ENCODE measurements at places on chromosomes 2 and 18.

GRCh38 chr2:174585657-174586252 lies 11.8 kb downstream of the WIPF1 start:
- no peak for DNase-seq

GRCh38 chr2:208350610-208351009 lies 56.0 kb upstream of the PTH2R start:
- DNase-seq: no peak

DNA sequence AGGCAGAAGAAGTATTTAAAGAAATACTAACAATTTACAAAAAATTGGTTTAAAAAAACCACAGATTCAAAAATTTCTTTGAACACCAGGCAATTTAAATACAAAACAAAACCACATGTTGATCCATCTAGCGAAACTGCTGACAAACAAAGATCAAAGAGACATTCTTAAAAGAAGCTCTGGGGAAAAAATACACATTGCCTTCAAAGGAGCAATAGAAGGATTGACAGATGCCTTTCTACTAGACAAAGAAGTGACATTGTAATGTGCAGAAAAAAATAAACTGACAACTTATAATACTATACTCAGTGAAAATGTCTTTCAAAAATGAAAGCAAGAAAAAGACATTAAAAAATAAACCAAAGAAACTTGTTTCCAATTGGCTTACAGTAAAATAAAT lies 12.6 kb upstream of the EIF2AK3 start:
- DNase-seq: no peak

GRCh38 chr18:56351911-56352500 lies 286.4 kb downstream of the TXNL1 start:
- no peak for DNase-seq

DNA sequence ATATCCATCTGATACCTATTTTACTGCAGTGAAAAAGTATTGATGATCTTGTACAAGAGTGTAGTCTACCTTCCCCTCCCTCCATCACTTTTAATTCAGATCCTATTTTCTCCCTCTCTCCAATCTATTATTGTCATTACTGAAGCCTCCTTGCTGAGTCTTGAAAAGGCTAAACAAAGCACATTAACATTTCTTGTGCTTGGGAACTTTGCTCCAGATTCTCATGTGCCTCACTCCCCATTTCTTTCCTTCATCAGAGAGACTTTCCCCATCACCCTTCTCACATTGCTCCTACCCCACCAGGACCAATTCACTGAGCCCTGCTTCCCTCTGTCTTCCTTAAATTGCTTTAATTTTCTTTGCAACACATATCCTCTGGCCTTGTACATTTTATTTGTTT lies 736.2 kb upstream of the GCFC2 start:
- no peak for DNase-seq

- DNase-seq: no peak
Observed at GRCh38 chr2:85800586-85800985, 46.8 kb downstream of the ATOH8 start.

DNA sequence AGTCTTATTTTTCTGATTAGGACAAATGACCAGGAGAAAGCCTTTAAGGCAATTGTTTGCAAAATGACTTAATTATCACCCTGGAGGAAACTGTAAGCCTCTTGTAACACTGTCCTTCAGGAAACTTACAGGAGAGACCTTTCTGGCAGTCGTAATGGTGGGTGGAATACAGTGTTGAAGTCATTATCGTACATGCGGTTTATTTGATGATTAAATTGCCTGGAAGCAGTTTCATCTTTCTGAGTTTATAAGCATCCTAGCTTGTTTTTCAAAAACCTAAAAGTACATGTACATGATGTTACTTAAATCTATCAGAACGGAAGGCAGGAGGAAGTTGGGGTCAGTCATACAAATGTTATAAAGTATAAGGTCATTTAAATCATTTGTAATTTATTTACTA lies 86.2 kb upstream of the RAB27B start:
- no peak for DNase-seq

DNA sequence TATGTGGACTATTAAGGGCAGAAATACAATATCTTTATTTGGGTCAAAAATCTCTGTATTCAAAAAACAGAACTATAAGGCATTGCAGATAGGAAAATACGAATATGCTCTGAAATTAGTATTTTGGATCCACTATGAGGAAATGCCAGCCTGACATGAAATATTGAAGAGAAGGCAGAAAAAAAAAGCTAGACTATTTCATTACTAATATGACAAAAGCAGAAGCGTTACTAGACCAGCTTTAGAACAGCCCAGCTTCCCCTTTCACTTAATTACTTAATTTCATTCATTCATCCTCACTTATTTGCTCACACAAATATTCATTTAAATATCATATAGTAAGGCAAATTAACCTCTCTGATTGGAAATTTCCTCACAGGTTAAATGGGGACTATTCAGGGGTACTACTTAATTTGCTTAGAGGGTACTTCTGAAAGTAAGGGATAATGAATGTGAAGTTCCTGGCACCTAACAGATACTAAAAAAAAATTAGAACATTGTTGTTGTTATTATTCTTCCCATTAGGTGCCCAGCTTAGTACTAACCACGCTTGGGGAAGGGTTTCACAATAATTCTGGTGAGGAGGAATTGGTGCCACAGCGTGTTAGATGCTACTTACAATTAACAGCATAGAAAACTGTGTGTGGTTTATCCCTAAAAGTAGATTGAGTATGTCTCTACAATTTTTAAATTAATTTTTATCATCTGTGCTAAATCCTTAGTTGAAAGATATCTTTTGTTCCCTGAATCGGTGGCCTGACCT lies 71.1 kb upstream of the CTLA4 start:
- DNase-seq: no peak

DNA sequence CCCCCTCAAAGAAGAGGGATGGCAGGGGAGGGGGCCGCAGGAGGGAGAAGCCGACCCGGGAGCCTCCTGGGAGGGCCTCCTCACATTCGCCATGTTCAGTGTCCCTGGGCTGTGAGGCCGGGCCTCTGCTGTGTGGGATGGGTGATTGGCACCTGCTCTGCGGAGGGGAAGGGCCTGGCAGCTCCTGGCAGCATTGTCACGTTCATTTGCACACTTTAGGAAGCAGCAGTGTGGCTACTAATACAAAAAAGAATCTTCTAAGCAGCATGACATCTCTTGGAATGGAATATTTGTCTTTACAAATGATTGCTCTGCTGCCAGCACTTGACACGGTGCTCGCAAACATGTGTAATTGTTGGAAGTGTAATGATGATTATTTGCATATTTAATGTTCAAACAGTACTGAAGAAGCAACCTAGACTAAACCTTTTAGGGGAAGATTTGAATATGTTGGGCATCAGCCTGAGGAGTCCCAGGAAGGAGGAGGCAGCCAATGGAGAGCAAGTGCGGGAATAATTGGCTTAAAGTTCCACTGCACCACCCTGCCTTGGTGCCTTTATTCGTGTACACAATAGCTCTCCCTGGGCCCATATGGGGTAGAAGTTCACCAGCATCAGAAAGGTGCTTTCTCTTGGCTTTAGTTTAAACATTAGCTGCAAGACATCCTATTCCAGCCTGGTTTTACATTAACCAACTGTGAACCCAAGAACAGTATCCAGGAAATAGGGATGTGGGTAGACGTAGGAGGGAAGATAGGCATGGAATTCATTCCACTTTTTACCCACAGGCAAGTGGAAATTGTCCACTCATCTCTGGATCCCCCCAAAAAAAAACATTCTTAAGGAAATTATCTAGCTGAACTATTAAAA lies 404.9 kb downstream of the TMEM182 start:
- no peak for DNase-seq

DNA sequence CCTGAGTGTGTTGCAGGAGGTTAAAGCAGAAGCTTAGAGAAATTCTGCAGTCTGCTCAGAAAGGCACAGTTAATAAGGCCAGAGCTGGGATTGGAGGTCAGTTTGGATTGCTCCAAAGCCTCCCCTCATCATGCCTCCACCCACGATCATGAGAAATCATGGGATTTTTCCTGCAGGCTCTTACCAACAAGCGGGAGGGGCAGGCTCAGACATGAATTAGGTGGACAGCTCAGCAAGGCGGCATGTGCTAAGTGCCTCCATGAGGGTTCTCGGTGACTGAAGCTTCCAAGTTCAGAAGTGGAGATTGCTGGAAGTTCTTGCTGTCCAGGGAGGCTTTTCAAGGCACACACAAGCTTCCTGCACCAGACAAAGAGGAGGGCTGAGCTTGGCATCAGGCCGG lies 163.8 kb downstream of the SETBP1 start:
- no peak for DNase-seq

DNA sequence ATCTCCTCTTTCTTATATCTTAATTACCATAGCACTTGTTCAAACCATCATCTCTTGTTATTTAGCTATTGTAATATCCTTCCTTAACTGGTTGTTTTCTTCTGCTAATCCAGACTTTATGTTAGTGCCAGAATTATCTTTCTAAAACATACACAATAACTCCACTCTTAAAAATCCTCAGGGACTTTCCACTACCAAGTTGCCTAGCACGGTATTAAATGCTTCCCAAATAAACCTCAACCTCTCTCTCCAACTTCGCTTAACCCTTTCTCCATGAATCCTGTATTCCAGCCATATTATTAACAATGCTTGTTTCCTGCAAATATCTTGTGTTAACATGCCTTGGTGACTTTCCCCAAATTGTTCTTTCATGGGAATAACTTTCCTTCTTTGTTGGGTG lies 84.5 kb downstream of the FAM228A start:
- no peak for DNase-seq

- DNase-seq: no peak
Observed at GRCh38 chr2:231094736-231095346, 30.0 kb downstream of the HTR2B start.
